ENCODE measurements at places on chromosomes 16 and 17.

- no peak for DNase-seq
These were observed 304.1 kb upstream of the N4BP1 start for GRCh38 chr16:48914070-48914469.

DNA sequence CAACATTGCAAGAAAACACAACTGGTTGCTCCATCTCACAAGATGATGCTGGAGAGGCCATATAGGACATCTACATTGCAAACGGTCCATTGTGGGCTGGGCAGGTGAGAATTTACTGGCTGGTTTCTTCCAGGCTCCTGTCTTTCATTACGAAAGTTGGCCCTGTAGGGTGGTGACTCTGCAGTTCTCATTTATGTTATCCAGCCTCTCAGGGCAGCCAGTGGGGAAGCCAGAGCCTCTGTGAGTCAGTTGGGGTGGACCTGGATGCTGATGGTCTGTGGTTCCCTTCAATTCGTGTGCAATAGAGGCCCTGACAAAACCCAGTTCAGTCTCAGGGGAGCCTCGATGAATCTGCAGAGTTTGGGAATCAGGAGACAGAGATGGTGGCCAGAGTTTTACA, 341.0 kb upstream of the CCL2 start:
- no peak for DNase-seq

DNA sequence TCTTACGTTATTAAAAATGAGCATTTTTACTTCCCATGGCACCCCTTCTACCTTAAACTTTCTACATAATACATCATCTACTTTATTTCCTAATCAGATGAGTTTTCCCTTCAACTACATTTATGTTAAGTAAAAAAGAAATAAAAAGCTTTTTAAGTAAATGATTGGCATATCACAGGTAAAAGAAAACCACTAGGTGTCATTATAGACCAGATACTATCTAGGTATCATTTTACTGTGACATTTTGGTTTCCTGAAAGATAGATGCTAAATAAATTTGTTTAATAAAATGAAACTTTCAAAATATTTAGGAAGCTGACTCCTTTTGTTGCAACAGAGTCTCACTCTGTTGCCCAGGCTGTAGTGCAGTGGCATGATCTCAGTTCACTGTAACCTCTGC, 3.8 kb upstream of the CMTM1 start:
- DNase-seq: no peak

- DNase-seq: no peak
These were observed 1795.9 kb downstream of the TP53TG3F start for GRCh38 chr16:35255186-35255803.

- DNase-seq: peak; percentile 43
These were observed at the start of gene GINS3 for GRCh38 chr16:58392215-58393137. Gene GINS3, plus strand, starts transcription at chr16:58392471. Its CDS starts 131 bp downstream, at chr16:58392602.

- no peak for DNase-seq
These were observed 30.5 kb downstream of the CUEDC1 start for GRCh38 chr17:57924677-57925076.

GRCh38 chr17:78046923-78047322, 81.6 kb downstream of the TMC6 start:
- DNase-seq: no peak

GRCh38 chr17:76397687-76398522, 13.5 kb downstream of the SPHK1 start:
- DNase-seq: peak; percentile 65

DNA sequence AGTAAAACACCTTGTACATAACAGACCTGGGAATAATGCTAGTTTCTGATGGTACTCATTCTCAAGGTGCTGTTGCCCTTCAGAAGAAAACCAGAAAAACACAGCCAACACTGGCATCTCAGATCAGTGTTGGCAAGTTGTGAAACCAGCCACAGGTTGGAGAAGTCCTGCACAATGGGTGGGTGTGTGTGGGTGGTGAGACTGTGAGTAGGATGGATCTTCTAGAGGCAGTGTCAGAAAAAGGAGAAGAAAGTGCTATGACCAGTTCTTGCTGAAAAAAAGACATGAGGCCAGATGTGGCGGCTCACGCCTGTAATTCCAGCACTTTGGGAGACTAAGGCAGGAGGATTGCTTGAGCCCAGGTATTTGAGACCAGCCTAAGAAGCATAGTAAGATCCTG, 35.2 kb upstream of the SMIM36 start:
- no peak for DNase-seq

DNA sequence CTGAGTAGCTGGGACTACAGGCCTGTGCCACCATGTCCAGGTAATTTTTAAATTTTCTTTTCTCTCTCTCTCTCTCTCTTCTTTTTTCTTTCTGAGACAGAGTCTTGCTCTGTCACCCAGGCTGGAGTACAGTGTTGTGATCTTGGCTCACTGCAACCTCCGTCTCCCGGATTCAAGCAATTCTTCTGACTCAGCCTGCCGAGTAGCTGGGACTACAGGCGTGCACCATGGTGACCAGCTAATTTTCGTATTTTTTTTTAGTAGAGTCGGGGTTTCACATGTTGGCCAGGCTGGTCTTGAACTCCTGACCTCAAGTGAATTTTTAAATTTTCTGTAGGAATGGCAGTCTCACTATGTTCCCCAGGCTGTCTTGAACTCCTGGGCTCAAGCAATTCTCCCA, 11.1 kb upstream of the ZNF652 start:
- DNase-seq: no peak

DNA sequence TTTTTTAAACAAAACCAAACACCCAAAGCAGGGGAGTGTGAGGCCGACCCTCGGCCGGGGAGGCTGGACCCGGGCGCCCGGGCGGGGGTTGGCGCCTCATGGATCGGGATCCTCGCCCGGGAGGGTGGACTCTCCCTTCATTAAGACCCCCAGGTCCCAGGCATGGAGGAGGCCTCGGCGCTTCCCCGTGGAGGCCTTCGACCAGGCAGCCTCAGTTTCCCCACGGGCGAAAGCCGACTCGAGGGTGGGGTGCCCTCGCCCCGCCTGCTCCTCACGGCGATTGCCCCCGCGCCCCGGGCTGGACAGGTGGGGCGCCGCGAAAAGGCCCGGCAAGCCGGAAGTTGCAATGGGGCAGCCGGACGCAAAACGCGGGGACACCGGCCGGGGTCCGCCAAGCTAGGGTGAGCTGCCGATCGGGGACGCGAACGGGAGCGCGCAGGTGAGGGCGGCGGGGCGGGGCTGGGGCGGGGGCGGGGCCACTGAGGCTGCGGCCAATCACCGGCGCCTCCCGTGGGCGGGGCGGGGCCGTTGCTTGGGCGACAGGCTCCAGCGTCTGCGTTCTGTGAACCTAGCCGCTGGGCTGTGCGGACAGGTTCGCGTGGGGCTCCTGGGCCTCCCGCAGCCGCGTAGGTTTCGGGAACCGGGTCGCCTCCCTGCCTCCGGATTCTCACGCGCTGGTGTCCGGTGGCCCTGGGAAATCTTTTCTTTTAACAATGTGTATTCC, 6.0 kb upstream of the ZNF205 start:
- DNase-seq: peak; percentile 82

DNA sequence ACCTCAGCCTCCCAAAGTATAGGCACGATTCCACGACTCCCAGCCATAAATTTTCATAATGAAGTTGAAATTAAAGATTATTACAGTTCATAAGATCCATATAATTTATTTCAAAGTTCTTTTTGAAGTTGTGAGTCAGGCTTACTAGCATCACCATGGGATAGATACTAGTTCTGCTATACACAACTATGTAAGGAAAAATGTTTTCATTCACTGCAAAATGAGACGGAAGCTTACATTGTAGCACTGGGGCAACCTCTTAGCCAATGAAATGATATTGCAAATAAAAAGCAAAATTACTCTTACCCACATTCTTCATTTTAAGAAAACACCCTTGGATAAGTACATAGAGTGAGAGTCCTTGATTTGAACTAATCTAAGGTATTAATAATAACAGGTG, 18.8 kb upstream of the MARCHF10 start:
- no peak for DNase-seq

- peak; percentile 56 for DNase-seq
These were observed 60.0 kb upstream of the MPHOSPH6 start for GRCh38 chr16:82229800-82230619.

DNA sequence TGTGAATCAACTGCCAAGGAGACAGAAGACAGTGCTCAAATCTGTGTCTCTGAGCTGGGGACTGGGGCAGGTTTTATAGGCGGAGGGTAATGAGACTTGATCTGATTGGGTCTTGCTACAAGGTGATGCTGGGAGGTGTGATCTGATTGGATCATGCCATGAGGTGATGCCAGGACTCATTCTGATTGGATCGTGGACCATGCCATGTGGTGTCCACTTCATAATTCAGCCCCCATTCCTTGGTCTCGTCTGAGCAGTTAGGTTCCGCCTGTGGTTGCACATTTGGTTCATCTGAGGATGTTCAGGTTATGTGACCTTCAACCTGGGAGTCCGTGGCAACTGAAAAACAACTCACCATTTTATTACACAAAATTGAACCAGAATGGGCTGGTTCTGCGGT, 41.0 kb downstream of the OTOA start:
- no peak for DNase-seq

- no peak for DNase-seq
These were observed 24.2 kb downstream of the UNKL start for GRCh38 chr16:1390239-1390779.

DNA sequence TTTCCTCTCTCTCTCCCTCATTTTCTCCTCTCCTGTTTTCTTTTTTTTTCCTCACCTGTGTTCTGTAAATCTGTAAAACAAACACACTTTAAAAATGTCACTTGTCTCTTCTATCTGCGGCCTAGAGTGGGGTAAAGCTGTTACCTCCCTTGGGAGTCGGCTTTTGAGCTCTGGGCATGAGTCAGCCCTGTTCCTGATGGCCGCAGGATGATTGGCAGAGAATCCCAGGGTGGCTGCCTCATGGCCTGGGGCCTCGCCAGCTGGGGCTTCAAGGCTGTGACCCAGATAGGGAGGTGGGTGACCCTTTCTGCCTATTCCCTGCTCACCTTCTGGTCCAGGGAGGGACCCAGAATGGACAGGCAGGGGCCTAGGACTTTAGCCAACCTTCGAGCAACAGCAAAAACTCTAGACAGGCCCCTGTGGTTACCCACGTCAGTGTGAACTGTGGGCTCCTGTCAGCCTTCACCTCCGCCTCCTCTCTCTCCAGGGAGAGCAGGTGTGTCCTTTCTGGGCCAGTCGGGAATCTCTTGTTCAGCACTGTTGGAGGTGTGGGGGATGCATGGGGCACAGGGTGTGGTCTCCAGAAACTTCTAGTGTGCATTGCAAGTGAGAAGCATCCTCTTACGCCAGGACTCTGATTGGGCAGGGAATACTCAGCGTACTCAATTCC, 87.4 kb downstream of the RAP1GAP2 start:
- peak; percentile 47 for DNase-seq

GRCh38 chr16:66847533-66848067, 3.4 kb downstream of the CA7 start:
- no peak for DNase-seq

- no peak for DNase-seq
These were observed 322.1 kb downstream of the MAP2K4 start for GRCh38 chr17:12342609-12343435.

GRCh38 chr16:2586241-2586640, 48.4 kb downstream of the PDPK1 start:
- no peak for DNase-seq

DNA sequence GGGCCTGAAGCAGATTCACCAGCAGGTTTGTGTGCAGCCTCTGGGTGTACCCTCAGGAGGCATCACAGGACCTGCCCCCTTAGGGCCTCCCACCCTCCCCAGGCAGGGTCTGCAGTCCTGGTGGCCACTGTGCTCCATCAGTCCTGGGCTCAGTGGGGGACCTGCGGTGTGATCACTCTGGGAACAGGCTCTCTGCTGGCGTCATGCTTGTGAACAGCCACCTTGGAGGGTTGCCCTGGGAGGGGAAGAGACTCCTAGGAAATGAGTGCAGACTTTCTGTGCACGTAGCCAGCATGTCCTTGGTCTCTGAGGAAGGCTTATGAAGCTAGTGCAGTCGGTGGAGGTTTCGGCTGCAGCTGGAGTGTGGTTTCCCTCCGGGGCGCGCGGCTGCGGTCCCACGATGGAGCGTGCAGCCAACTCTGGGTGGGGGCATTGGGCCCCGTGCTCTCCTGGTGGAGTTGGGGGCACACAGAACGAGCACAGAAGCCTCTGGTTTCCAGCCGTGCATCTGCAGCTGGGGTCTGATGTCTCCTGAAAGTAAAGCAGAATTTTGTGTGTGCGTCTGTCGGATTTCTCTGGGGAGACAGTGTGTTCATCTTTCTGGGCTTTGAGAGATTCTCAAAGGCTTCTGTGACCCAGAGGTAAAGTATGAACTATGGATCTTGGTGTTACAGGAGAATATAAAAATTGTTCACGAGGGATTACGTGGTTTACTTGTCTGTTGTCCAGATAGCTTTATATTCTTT, 68.1 kb upstream of the ZNF750 start:
- no peak for DNase-seq

- no peak for DNase-seq
These were observed 27.8 kb downstream of the CDH1 start for GRCh38 chr16:68764862-68765261.

DNA sequence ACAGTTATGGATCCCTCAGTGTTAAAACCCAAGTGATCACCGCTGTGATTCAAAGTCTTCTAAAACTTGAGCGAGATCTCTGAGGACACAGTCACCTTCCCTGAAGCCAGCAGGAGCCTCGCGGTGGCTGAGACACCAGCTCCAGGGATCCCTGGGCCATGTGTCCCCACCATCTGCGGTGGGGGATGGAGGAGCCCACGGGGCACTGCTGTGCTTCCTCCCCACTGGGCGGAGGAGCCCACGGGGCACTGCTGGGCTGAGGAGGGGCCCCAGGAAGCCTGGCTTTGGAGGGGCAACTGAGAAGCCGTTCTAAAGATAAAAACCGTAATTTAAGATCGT, 65.7 kb upstream of the METRNL start:
- DNase-seq: no peak

GRCh38 chr17:29205047-29205446, 24.8 kb upstream of the MYO18A start:
- DNase-seq: no peak

GRCh38 chr17:59783221-59784047, 76.0 kb downstream of the VMP1 start:
- peak; percentile 28 for DNase-seq

DNA sequence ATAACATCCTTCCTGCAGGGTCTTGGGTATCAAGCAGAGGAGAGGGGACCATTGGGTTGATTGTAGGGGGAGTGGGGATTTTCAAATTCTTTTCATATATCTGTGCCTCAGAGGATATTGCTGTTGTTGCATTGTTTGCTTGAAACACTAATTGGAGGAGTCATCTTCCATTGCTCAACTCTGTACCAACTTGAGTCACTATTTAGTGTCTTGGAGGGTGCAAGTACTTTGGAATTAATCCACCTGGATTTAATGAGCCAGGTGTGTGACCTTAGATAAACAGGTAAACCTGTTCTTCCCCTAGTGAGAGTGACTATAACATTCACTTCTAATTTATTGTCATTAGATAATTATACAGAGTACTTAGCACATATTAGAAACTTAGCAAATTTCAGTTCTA, 151.3 kb upstream of the CNTNAP4 start:
- DNase-seq: no peak
